ENCODE measurements at places on chromosomes 7 and 10.

DNA sequence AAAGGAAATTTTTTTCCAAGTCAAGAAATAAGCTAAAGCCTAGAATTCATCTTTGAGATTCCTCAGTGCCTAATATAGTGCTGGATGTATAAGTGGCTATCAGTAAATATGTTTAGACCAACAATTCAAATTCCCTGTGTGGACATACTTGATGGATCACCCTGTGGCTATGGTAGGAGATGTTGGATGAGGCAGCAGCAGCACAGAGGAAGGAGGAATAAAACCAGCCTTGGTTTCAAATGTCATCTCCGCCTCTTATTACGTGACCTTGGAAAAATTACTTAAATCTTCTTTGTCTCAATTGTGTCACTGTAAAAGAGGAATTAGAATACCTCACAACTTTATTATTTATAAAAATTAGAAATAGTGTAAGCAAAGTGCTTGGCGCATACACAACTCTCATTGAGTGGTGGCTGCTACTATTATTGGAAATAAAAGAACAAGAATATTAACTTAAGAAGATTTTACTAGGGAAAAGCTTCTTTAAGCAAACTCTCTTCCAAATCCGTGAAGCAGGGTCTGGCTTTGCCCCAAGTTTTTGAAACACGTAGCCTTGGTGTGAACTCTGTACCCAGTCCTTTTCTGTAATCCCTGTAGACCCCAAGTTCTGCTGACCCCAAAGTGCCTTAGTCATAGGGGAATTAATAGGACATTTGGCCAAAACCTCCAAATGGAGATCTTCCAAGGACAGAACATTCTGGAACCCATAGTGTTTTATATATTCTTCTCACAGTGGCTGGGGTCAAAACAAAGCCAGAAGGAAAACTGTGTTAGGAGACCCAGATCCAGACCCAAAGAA is 283.8 kb downstream of the PTEN start:
- no peak for ATAC-seq

GRCh38 chr7:1897076-1897860 is 227.2 kb downstream of the ELFN1 start:
- ATAC-seq = no peak

DNA sequence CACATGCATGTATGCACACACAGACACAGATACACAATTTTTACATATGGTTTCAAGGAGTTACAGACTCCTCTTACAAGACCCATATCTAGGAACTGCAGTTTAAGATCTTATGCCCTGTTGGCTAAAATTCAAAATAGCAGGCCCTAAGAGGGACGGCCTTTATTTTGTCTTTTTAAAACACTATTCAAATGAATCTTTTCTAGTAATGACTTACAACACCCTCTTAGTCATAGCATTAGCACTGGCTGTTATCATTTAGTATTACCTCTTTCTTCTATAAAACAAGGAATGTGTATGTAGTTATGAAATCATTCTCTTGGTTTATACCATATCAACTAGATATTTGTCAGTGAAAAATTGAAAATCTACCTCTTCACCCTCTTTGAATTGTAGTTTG is 15.3 kb downstream of the PAPSS2 start:
- peak; percentile 46 for ATAC-seq

DNA sequence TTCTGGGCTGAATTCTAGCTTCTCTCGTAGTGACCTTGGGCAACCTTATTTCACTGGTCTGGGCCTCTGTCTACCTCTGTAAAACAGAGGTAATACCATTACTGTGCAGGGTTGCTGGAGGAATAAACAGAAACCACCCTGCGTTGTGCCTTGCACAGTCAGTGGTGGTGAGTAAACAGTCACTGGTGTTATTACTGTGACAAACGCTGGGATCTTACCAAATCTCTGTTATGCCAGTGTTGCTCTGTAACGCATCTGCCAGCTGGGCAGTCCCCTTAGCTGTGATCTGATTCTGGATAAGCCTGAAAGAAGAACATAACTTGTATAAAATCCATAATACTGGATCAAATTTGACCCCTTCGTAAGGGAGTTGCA is 49.4 kb downstream of the NOD1 start:
- ATAC-seq = no peak

GRCh38 chr10:16915300-16915699 is 98.1 kb upstream of the RSU1 start:
- ATAC-seq = no peak

- ATAC-seq = no peak
Observed at GRCh38 chr7:80288175-80289122, 153.8 kb downstream of the GNAI1 start.

DNA sequence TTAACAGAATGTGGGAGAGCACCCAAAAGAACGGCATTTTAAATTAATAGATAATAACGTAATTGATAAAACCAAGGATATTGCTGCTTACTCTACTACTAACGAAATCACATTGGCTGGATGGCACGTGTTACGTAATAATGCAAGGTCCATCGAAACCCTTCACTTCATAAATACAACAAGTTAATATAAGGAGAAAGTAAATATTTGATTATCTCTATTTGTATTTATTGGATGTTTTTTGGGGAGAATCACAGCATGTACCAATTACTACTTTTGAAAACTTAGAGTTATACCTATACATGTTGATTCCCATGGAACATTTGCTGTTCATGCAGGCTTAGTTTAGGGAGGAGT is 1.6 kb downstream of the PRKG1 start:
- ATAC-seq = no peak

- ATAC-seq = no peak
Observed at GRCh38 chr7:57651006-57651405, 201.0 kb downstream of the ZNF716 start.

DNA sequence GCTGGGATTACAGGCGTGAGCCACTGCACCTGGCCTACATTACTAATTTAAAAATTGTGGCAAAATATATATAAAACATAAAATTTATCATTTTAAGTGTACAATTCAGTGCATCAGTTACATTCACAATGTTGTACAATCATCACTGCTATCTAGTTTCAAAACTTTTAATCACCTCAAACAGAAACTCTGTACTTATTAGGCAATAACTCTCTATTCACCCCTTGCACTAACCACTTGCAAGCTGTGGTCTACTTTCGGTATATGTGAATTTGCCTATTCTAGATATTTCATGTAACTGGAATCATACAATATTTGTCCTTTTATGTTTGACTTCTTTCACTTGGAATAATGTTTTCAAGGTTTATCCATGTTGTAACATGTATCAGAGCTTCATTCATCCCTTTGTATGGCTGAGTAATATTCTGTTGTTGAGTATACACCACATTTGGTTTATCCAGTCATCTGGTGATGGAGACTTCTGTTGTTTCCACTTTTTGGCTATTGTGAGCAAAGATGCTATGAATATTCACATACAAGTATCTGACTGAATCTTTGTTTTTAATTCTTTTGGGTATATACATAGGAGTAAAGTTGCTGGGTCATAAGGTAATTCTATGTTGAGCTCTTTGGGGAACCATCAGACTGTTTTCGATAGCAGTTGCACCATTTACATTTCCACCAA is 14.3 kb upstream of the ELOVL3 start:
- no peak for ATAC-seq

DNA sequence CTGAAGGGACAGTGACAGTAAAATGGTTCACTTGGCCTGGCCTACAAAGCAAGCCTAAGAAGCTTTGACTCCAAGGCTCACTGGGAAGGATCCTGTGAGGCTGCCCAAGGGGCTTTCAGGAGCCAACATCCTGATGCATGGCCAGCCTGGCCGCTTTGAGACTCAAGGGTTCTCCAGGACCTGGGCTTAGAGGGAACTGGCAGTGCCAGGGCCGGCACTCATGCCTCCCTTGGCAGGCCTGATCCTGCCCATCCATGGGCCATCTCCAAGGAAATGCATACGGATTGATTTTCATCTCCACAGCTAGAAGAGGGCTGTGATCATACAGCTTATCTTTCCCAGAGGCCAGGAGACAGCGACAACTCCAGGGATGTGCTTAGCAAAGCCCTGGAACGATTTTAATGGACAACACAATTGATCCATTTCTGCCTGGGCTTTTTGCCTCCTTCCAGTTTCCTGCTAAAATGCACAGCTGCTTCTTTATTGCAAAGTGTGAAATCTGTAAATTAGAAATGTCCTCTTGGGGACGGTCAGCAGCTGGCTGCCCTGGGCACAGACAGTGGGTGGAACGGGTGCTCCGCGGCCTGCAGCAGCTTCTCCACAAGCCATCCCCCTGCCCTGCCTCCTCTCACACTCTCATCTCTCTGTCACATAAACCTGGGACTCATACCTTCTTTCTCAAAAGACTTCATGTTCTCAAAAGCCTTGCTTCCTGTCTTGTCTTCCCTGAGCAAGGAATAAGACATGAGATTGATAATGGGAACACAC is 288.5 kb downstream of the GRID1 start:
- ATAC-seq = no peak

DNA sequence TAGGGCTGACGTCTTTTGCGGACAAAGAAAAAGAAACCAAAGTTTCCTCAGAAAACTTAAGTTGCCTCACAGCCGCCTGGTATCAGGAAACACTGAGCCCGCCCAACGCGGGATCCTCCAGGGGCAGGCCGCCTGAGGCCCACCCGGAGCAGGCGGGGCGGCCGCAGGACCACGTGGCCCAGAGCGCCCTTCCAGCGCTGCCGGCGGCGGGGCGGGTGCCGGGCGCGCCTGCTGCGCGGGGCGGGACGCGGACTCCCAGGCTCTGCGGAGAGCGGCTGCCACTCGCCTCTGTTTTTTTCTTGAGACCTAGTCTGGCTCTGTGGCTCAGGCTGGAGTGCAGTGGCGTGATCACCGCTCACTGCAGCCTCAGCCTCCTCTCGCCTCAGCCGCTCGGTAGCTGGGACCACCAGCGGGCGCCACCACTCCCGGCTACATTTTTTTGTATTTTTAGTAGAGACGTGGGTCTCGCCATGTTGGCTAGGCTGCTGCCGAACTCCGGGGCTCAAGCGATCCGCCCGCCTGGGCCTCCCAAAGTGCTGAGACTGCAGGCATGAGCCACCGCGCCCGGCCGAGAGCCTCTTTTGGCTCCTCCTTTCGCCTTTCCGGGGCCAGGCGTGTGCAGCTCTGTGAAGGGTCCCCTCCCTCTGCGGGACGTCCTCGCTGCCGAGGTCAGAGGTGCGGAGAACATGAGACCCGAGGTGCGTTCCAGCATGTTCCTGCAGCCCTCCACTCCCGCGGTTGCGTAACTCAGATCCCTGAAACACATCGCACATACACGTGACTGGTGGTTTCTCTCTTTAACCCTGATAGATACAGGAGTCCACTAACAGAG is 11.6 kb upstream of the HNRNPF start:
- peak; percentile 94 for ATAC-seq

DNA sequence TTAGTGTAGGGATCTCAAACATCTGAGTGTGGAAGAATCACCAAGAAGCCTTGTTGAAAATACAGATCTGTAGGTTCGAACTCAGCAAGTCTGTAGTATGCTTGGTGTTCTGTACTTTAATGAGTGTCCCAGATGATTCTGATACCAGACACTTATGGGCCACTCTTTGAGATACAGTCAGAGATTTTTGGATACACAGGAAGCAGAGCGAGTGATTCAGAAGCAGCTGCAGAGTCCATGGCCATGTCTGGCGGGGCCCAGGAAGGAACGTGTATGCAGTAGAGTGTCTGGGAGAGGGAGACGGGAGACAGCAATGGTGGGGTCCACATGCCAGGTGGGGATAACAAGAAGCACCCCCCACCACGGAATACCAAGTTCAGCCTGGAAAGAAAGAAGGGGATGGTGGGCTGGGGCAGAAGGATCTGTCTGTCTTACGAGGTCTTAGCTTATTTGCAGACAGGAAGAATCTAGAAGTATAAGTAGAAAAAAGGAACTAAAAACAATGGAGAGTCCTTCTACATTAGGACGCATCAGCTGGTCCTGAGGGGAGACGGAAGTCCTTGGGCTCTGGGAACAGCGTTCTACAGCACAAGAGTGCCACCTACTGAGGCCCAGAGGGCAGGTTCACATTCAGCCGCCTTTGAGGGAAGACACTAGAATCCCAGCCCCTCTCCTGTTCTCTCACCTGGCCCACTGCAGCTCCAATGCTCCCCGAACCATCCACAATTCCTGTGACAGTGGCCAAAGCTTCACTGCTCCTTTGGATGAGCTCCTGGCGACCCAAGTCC is 55.4 kb downstream of the SLC37A3 start:
- peak; percentile 82 for ATAC-seq

DNA sequence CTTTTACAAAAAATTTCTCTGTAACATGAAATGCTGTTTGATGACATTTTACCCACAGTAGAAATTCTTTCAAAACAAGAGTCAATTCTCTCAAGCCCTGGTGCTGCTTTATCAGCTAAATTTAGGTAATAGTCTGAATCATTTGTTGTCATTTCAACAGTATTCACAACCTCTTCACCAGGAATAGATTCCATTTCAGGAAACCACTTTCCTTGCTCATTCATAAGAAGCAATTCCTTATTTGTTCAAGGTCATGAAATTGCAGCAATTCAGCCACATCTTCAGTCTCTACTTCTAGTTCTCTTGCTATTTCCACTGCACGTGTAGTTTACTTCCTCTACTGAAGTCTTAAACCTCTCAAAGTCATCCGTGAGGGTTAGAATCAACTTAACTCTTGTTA is 14.1 kb downstream of the STAG3 start:
- ATAC-seq = no peak

- ATAC-seq = no peak
Observed at GRCh38 chr10:113027574-113028455, 77.8 kb downstream of the TCF7L2 start.

GRCh38 chr7:20172736-20173334 is 44.3 kb downstream of the MACC1 start:
- ATAC-seq = peak; percentile 97

- no peak for ATAC-seq
Observed at GRCh38 chr10:14180911-14181566, 149.7 kb downstream of the FRMD4A start.

DNA sequence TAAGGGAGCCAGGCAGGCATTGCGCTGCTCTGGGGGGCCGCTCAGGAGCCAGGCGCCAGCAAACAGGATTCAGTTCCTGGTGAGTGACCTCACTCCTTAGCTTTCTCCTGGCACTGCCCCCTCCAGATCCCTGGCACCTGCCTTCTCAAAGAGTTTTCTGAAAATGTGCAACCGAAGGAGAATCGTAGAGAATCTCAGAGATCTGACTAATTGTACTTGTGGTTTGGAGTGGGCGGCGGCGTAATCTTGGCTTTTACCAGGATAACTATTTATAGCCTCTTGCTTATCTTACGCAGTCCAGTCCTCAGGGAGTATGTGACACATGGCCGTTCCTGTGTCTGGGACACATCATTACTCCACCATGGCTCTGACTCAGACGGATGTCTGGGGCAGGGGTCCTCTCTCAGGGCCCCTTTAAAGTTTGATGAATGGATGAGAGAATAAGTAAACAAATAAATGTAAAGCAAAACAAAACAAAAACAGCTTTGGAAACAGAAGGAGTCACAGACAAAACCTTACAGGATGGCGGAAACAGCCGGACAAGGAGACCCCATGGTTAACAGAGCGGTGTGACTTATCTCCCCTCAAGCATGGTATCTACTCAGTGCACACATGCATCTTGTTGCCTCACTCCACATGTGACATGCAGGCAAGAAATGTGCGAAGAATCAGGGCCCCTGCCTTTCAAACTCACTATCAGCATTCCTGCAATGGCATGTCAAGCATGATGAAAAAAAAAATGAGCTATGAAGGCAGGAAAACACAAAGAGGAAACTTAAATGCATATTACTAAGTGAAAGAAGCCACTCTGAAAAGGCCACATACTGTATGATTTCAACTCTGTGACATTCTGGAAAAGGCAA is 99.7 kb downstream of the TNS3 start:
- peak; percentile 84 for ATAC-seq

Measured in SK-N-SH treated with all-trans-retinoic acid at 6 μM for 48 hours (cell line).